Bronchial epithelial cell (primary cell): ENCODE measurements at places on chromosomes 1 and 21. TPM values are rescaled to one million over a fixed set of nuclear protein-coding genes. Genes with fewer than 3 reads are reported as not detected.

SPATA45 gene
- not detected in 2 replicates for total RNA-seq

CCDC27 gene
- total RNA-seq = not detected in 2 replicates

CD1D gene
- total RNA-seq = 3.1 and 3.9 TPM in 2 replicates

TSSK3 gene
- 0.26 and 0.64 TPM in 2 replicates for total RNA-seq

COPA gene
- total RNA-seq = 134 and 136 TPM in 2 replicates

CHIA gene
- total RNA-seq = not detected in 2 replicates

PROK1 gene
- total RNA-seq = not detected in 2 replicates

DNAJC28 gene
- total RNA-seq = 1.0 and 1.3 TPM in 2 replicates

ALPL gene
- total RNA-seq = not detected in 2 replicates
